Activated CD4-positive, alpha-beta T cell treated with anti-CD3 and anti-CD28 coated beads, Interleukin-2, amount 50 U/mL, for 24 hours (primary cell): ENCODE measurements at places on chromosomes 13 and 19.

GRCh38 chr13:40194224-40194806, 472.1 kb downstream of the FOXO1 start:
- no peak for DNase-seq

GRCh38 chr19:10420444-10421239, at the start of gene PDE4A:
TSS of gene PDE4A (plus strand) at chr19:10420538. CDS start at chr19:10420765, 227 bp downstream.
- no peak for DNase-seq

DNA sequence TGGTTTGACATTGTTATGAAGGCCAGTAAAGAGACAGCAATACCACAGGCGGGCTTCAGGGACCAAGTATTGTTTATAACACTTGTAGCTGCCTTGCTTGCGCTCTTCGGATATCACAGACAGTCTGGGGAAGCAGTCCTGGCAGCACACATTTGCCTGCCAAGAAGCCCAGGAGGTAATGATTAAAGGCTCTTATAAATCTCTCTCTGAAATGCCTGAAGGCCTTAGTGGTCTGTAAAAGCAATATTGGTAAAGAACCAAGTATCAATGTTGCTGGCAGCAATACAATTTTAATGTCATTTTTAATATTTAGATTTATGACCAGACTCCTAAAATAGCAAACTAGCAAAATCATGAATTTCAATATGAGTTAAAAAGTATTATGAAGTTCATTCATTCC, 1312.4 kb downstream of the PCDH9 start:
- no peak for DNase-seq

- no peak for DNase-seq
Measured at GRCh38 chr19:56105090-56105701, 15.9 kb downstream of the ZNF787 start.

DNA sequence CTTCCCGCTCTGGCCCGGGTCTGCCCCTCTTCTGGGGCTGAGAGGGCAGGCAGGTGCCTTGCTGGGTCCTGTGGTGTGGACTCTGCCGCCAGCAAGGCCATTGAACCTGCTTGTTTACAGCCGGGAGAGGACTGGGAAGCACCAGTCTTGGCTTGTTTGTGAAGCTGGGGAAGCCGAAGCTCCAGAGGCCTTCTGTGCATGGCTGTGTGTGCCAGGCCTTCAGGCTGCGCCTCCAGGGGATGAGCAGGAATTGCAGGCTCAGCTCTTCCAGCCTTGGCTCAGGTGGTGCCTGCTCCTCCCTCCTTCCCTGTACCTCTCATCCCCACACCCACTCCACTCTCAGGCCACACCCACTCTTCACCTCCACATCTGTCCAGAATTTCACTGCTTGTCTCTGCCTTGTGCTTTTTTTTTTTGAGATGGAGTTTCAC, 17.5 kb downstream of the NDUFB7 start:
- DNase-seq: no peak

GRCh38 chr19:19098084-19098702, 34.4 kb downstream of the SLC25A42 start:
- DNase-seq: no peak

GRCh38 chr13:80313668-80314256, 27.2 kb downstream of the SPRY2 start:
- no peak for DNase-seq

- no peak for DNase-seq
Measured at GRCh38 chr13:42821437-42821836, 40.1 kb downstream of the FAM216B start.

DNA sequence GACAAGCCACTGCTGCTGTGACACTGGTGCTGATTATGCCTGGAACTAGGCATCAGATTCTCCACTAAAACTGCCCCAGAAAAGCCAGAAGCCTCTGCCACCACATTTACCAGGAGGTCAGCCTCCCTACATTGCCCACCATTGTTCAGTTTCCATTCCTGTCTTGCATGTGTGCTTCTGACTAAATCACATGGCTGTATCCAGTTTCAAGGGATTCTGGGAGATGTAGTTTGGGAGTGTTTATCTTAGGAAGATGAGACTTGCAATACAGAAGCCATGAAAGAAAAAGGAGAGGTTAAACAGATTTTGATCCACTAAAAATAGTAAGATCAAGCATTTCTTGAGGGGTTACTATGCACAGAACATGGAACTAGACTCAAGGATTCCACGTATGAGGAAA, 40.7 kb upstream of the SERPINE3 start:
- DNase-seq: no peak

- DNase-seq: no peak
Measured at GRCh38 chr19:46018729-46019251, 4.1 kb downstream of the PGLYRP1 start.

DNA sequence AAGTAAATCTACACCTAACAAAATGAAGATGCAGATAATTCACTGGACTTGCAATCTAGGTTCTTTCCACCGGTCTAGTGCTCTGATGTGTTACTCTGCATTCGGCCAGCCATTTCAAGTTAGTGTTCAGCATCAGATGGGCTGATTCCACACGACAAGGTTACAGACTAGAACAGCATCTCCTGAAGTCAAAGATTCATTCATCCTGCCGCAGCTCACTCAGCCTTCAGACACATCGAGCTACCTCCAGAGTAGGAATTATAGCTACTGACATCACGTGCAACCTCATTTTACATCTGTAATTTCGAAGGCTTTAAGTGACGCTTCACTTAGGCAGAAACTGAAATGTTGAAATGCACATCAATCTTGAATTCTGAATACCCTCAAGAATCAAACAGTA, 76.5 kb downstream of the LHFPL6 start:
- no peak for DNase-seq
